ENCODE measurements at places on chromosomes 12 and 14. TPM values are rescaled to one million over a fixed set of nuclear protein-coding genes. Genes with fewer than 3 reads are reported as not detected.

- no peak for DNase-seq
Observed at GRCh38 chr14:101073598-101073965, 170.1 kb upstream of the RTL1 start.

Gene KCNJ8
- total RNA-seq: 26.0 TPM

Gene ITFG2
- 14.6 TPM for total RNA-seq

Gene TEAD4
- total RNA-seq: 1.6 TPM

Gene NT5DC3
- 9.3 TPM for total RNA-seq

Gene ATP5F1B
- 344 TPM for total RNA-seq

DNA sequence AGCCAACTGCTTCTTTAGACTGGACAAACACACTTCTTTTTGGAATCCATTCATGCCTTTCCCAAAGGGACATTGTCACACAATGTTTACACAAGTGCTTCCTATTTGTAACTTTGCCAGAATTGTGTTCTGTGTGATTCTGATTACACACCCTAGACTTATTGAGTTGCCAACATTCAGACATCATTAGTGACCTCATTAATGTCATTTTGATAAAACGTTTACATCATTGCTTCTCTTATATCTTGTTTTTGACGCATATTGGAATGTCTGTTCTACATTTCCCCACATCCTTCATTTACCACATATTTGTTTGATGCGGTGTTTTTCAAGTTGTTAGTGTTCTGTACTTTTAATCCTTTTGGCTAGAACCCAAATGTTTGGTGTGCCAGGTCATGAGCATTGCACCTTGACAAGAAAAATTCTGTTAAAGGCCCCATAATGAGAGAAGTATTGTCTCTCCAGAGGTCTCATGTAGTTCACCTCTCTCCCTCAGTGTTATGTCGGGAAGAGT lies 305.5 kb downstream of the AEBP2 start:
- DNase-seq: no peak

- DNase-seq: no peak
Observed at GRCh38 chr12:112433551-112433950, 14.8 kb downstream of the PTPN11 start.

Gene RSRC2
- total RNA-seq: 25.2 TPM

DNA sequence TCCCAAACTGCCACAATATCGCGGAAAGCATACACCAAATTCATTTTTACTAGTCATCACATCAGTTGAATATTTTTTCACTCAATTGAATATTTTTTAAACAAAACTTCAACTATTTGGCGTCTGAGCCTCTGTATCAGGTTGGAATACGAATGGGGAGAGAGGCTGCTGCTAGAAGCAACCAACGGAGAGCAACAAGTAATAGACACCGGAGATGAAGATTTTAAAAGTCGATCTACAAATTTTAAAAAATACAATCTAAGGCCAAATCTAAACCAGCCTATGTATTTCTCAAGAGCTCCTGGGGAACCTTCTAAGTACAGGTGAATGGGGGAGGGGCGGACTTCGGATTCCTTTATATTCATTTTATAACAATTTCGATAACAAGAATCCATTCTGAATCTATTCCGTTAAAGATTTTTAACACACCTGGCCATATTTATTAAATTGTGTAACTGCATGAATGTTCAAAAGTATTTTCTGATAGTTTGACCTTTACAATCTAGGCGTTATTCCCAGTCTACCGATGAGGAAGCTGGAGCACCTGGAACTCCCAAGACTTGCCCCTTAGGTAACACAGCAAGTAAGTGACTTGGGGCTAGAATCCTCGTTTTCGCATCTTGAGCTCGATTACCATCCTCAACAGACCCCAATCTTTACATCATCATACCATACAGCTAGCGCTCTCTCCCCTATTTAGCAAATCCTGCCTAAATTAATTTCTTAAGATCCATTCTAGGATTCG lies 1.2 kb downstream of the GNPNAT1 start:
- DNase-seq: no peak

Gene COL2A1
- 0.08 TPM for total RNA-seq

GRCh38 chr12:54429014-54429471 lies 10.0 kb upstream of the ITGA5 start:
- DNase-seq: no peak

DNA sequence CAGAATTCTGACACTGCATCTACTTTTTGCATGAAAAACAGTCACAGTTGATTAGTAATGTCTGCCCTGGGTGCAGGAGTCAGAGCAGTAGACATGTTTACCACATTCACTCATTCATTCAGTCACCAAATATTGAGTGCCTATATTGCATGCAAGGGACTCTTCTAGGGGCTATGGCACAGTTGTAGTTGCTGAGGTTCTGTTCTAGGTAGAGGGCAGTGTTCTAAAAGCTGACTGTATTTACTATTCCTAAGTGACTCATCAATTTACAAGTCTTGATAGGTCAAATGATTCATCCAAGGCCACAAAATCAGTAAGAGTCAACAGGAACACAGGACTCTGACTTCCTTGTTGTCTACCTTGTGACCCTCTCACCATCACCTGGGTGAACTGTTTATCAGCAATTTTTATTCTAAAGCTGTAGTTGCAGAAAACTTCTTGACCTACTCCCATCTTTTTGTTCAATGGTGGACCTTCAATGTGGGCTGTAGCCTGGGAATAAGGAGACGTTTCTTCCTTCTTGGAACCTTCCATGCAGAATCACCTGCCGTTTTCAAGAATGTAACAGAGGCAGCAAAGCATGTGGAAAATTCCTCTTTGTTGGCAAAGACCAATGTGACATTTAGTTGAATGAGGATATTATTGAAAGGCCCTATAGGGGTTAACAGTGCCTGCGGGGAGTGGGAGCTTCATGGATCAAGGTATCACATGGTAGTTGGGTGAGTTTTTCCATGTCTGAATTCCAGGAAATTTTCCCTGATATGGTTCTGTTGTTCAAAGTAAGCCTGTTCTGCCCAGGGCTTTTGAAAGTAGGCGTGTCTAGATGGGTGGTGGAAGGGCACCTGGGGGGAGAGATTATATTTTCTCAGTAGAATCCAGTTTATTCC lies 223.2 kb downstream of the KTN1 start:
- DNase-seq: no peak

DNA sequence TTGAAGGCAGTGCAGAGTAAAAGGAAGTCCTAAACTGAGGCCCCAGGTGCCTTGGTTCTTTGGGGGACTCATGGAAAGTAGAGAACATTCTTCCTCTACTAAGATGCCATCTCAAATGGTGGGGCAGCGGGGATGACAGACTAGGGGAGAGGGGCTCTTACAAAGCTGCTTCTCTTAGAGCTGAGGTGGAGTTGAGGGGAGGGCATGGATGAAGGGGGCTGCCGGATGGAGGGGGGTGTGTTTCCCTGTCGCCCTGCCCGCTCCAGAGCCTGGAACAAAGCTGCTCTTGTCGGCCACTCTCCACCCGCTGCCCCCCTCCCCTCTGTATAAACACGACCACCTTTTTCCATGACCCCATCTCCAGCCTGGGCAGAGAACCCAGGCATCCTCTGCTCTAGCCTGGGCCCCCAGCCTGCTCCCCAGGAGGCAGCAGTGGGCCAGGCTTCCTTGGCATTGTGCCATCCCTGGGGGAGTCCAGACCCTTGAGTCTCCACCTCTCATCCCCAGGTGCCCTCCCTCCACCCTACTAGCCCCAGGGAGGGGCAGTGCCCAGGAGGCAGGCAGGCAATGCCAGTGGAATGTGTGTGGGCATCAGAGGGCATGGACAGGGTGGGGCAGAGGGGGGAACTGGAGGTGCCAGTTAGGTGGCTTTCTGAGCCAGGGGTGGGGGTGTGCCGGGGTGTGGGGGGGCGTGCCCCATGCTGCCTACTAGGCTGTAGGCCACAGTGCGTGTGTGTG lies 1.7 kb downstream of the RARG start:
- DNase-seq: no peak

- DNase-seq: no peak
Observed at GRCh38 chr12:46342562-46343033, 30.0 kb downstream of the SLC38A2 start.

GRCh38 chr12:109264095-109264942 lies 44.8 kb downstream of the FOXN4 start:
- peak; percentile 64 for DNase-seq

Gene SLC16A7
- 5.9 TPM for total RNA-seq
